ENCODE measurements at places on chromosomes 16 and 17.

GRCh38 chr17:57606111-57606875, 138.8 kb downstream of the CCDC182 start:
- DNase-seq, result no peak

DNA sequence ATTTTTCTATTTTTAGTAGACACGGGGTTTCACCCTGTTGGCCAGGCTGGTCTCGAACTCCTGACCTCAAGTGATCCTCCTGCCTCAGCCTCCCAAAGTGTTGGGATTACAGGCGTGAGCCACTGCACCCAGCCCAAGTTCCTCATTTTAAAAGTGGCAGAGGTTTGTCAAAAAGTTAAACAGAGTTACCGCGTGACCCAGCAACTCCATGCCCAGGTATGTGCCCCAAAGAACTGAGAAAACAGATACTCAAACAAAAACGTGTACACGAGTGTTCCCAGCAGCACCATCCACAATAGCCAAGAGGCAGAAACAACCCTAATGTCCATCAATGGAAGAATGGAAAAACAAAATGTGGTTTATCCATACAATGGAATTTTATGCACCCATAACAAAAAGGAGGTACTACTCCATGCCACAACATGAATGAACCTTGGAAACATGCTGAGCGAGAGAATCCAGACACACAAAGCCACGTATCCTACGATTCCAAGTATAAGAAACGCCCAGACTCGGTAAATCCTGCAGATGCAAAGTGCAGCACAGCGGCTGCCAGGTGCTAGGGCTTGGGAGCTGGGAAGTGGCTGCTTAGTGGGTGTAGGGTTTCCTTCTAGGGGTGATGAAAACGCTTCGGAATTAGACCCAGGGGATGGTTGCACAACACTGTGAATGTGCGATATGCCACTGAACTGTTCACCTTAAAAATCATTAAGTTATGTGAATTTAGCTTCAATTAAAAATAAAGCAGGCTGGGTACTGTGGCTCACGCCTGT, 24.8 kb downstream of the ADCY9 start:
- DNase-seq, result no peak

- no peak for DNase-seq
These were observed 28.1 kb upstream of the MEOX1 start for GRCh38 chr17:43689814-43690213.

DNA sequence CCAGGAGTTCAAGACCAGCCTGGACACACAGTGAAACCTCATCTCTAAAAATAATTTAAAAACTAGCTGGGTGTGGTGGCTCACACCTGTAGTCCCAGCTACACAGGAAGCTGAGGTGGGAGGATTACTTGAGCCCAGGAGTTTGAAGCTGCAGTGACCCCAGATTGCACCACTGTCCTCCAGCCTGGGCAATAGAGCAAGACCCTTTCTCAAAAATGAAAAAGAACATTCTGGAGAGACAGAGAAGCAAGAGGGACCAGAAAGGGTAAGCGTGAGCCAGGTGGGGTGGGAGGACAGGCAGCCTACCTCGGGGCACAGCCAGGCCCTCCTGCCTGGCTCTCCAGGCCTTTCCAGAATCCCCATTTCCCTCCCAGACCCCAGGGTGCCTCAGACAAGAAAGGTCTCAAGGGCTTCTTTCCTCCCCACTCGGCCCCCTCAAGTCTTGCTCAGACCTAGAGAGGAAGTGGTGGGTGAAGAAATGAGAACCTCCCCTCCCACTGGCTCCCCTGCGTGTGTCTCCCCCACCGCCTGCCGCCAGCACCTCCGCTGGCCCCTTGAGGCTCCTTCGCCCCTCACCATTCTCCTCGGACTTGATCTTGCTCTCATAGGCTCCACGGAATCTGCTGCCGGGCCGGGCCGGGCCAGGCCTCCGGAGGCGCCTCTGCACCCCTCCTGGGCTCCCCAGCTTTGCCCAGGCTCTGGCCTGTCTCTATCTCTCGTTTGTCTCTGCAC, 503 bp downstream of the C16orf54 start:
- no peak for DNase-seq

DNA sequence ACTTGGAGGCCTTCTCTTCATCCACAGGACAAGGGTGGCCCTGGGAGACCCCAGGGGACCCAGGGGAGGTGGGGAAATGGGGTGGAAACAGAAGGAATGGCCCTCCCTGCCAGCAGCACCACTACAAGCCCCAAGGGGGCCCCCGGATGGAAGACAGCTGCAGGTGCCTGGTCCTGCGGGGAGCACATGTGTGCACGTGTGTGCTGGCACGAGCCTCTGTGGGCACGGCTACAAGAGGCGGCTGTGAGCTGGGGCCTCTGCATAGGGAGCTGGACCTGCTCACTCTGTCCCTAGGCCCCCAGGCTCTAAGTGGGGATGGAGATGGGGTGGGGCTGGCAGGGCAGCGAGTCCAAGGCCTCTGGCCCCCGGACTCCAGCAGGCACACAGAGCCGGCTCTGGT, 13.2 kb upstream of the AATK start:
- DNase-seq, result no peak

- DNase-seq, result no peak
These were observed 11.1 kb downstream of the SCN4A start for GRCh38 chr17:63961355-63962212.

DNA sequence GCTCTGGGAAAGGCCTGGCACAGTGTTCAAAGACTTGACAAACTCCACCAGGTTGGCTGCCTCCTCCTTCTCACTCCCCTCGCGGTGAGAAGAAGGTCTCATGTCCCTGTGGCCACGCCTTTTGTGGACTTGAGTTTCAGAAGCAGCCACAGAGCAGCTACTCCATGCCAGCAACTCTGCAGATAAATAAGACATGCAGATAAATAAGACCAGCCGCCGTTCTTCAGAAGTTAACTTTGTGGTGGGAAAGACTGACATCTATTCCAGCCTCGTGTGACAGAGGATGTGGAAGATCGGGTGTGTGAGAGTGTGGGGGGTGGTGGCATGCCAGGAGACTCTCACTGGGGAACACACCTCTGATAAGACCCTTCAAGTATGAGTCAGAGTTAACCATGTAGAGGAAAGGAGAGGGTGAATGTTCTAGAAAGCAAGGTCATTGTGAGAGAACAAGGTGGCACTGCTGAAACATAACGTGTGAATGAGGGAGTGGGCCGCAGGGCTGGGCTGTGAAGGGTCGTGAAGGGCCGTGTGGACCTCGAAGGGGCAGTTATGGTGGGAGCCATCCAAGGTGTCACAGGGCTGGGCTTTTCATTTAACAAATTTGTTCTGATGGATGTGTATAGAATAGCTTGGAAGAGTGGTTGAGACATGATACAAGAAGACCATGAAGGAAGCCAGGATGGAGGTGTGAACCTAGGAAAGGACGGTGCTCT, 830 bp downstream of the SPACA3 start:
- DNase-seq, result peak; percentile 19

- peak; percentile 31 for DNase-seq
These were observed 25.4 kb upstream of the ITGB4 start for GRCh38 chr17:75695830-75696271.

DNA sequence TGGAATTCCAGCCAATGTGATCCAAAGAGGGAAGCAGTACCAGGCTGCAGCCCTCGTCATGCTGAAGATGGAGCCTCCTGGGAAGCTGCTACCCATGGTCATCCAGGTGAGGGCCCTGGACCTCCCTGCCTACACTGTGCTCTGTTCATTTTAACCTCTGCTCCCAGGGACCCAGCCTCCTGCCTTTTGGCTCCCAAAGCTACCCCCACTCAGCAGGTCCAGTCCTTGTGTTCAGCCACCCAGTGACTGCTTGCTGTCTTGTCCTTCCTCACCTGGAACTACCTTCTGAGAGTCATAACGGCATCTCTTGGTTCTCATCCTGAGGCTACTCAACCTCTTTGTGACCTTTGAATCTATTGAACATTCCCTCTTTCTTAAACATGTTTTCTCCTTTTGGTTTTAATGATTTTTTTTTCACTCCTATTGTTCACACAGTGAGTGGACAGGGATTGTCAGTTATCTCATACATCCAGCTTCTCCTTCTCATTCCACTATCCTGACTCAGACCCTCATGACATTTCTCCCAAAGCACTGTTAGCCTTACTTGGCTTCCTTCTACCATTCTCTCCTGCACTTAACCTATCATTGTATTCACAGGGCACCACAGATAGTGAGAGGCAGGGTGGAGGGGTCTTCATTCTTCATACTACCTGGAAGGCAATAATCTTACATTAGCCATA, 53.3 kb downstream of the GOSR1 start:
- no peak for DNase-seq

DNA sequence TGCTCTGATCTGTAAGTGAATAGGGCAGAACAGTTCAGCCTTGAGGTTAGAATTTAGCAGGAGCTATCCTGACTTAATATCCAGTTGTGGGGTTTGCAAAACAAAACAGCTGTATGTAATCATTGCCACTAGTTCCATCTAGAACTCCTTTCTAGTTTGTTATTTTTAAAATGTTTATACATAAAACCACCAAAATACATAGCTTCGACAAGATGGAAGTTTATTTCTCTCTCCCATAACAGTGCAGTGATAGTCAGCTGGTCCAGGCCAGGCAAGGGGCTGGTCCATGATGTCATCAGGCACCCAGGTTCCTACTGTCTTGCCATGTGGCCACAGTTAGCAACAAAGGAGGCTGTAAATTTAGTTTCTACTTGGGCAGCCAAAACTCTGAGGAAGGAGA, 10.5 kb upstream of the PLK1 start:
- DNase-seq, result no peak

Data from muscle of arm (tissue), 14 donors.